ENCODE measurements at places on chromosomes 6 and 20.

DNA sequence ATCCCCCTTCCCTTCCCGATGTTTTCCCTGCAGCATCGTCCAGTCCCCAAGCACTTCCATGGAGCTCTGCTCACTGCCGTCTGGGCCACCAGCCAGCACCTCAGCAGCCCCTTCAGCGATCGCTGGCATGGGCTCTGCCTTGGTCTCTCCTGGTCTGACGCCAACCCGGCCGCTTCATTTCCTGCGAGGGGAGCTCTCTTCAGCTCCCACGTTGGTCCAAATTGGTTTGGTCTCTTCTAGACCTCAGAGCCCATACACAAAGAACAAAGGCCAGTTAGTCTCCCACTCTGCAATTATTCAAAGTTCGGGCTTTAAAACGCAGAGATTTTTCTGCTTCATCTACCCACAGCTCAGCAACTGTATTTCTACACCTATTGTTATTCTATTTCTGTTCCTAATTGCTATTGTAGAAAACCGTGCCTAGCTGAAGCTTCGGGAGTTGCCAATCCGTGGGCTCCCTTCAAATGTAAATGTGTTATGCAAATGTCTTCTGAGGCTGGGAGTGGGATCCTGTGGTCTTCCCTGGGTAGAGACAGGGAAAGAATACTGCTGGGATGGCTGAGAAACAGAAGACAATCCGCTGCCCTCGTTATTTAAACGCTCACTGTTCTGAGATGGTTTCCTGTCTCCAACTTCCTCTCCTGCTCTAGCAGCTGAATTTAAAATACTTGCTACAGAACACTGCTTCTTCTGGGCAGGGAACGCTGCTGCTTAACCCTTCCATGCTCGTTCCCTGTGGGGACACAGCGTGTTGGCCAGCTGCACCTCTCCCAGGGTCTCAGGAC, 154.2 kb upstream of the QKI start:
- no peak for DNase-seq

GRCh38 chr6:28586962-28587745, 61.5 kb downstream of the GPX5 start:
- no peak for DNase-seq

GRCh38 chr6:39076623-39077535, 28.3 kb downstream of the GLP1R start:
- DNase-seq = peak; percentile 33

DNA sequence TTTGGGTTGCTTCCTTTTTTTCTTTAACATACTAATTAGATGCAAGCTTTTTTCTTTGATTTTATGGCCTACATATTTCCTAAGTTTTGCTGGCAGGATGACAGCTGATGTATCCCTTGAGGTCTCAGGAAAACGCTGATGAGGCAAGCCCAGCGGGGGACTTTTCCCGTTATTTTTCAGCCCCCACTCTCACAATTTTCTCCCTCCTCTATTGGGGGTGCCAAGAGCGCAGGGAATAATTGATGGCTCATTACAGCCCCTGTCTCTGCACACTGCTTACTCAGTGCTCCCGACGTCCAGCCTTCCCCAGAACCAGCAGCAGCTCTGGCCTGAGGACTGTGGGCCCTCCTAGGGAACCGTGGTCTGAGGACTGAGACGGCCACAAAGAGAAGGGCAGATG, 38.6 kb upstream of the VSTM2L start:
- DNase-seq = no peak

DNA sequence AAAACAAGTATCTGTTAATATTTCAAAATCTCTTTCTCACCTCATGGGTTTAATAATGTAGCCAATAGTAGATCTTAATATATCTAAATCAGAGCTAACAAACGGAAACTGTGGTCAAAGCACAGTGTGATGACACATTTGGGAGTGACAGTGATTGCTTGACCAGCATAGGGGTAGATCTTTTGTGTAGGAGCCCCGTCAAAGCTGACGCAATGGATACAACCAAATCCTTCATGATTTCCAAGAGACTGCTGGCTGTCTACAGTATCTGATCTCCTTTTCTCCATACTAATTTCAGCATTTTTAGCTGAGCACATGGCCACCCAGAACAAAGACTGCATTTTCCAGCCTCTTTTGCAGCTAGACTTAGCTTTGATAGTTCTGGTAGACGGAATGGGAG, 299.3 kb upstream of the ECI2 start:
- DNase-seq = no peak

DNA sequence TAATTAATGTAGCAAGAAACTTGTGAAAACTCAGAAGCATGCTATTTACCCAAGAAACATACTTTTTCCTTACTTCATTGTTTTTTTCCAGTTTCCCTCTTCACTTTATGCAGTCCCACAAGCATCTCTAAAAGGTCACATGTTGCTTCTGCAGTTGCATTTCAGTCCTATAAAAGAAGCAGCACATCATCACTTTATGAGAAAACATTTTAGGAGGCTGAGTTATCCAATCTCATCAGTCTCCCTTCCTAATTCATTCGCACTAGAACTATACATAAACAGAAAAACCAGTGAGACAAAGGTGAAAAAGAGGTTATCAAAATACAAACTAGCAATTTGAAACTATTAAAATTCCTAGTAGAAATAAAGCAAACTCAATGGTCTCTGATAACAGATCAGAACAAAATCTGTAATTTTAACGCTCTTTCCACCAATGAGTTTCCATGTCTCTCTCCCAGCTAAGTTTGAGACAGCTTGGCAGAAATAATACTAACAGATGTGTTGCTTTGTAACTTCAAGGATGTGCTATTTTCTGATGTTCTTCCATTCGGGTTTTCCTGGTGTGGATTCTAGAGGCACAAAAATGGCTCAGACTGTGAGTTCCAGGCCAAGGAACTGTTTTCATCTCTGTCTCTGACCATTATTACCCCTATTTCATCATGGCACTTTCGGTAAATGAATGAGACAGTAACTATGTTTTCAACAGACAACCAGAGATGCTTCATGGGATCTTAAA, 48.4 kb downstream of the ZHX3 start:
- DNase-seq = no peak

DNA sequence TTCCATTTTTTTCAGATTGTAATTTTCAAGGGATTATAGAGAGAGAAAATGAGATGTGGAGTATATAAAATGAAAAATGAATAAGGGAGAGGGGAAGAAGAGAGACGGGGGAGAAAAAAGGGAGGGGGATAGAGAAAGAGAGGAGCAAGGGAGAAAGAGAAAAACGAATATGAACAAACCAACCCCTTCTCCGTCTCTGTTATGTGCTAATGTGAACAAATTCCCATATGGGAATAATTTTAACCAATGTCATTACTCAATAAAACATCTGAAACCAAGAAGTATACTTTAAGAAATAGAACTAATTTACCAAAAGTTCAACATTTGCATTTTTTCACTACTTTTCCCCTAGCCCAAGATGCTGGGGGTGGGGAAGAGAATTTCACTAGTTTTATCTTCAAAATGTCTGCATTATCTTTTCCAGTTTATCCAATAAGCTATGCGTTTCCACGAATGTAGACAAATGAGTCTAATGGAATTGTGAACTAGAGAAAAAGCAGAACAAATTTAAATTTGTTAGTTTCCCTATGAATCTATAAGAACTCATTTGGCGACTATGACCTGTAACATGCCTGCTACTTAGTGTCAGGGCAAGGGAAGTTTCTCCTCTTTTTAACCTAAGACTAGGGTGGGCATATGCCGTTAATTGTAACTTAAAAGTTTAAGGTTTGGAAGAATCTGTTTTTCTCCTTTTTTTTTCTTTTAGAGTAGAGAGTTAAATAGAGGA, 286.3 kb downstream of the BTBD9 start:
- DNase-seq = no peak

GRCh38 chr20:40848526-40848925, 159.5 kb upstream of the MAFB start:
- no peak for DNase-seq

- DNase-seq = no peak
Measured at GRCh38 chr6:36539814-36540568, 7.3 kb downstream of the STK38 start.

DNA sequence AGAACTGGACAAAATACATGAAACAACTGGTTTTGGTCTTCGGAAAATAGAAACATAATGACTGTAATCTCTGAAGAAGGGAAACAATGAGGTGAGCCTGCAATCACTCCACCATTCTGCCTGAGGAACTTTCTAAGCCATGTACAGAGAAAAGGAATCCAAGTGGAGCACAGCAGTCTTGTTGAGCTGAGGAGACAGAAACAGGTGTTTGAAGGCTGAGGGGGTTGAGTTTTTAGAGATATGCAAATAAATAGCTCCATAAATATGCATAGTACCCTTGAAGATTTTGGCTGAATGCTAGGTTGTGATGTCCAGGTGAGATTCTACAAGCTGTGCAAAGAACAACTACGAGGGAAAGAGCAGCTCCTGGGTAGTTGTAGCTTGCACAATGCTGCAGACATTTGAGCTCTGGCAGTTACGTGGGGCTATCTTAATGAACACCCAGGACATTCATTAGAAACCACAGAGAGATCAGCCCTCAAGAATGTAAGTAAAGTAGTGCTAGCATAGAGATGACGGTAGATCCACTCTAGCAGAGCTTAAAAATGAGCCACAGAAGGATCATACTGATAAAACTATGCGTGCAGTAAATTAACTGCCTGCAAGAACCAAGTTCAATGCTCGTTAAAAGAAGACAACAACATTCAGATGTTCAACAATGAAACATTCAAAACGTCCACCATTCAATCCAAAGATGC, 24.3 kb downstream of the TUBB2B start:
- no peak for DNase-seq

GRCh38 chr6:117538615-117539014, 56.1 kb downstream of the DCBLD1 start:
- DNase-seq = no peak

- DNase-seq = no peak
Measured at GRCh38 chr20:62691487-62691886, 17.1 kb upstream of the NTSR1 start.

GRCh38 chr6:111628142-111628850, 22.6 kb upstream of the TRAF3IP2 start:
- no peak for DNase-seq

DNA sequence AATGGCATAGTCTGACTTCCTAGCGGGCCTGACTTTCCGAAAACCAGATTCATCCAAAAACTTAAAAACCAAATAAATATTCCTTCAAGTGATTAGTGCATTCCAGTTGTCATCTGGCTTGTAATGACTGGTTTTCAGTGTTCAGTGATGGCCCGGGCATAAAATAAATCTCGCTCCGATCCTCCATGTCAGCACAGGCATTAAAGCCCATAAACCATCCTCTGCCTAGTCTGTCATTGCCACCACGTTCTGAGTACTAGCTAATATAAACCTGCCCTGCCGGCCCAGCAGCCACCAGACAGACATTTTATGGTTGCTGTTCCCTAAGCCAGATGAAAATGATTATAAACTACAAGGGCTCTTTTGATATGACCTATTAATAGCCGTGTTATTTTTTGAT, 232.3 kb upstream of the GMDS start:
- no peak for DNase-seq

- DNase-seq = no peak
Measured at GRCh38 chr20:35517125-35517524, 12.3 kb downstream of the C20orf173 start.

- no peak for DNase-seq
Measured at GRCh38 chr6:29705389-29706231, 17.6 kb upstream of the HLA-F start.

DNA sequence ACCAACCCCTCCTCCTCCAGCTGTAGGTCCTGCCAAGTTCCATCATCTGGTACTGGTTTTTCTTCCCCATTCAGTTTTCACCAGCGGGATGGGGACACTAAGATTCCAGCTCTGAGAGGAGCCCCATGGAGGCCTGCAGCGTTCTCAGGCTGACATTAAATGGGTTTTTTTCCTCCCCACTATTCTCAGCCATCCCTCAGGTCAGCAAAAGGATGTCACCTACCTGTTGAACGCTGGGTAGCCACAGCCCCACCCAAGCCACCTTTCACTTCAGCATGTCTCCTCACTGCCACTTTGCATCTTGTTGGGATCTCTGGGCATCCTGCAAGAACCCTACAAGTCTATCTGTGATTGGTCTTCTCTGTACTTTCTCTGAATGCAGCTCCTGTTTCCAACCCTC, 6.8 kb downstream of the KCNK17 start:
- no peak for DNase-seq

GRCh38 chr6:87741001-87741650, 39.1 kb upstream of the AKIRIN2 start:
- DNase-seq = no peak

DNA sequence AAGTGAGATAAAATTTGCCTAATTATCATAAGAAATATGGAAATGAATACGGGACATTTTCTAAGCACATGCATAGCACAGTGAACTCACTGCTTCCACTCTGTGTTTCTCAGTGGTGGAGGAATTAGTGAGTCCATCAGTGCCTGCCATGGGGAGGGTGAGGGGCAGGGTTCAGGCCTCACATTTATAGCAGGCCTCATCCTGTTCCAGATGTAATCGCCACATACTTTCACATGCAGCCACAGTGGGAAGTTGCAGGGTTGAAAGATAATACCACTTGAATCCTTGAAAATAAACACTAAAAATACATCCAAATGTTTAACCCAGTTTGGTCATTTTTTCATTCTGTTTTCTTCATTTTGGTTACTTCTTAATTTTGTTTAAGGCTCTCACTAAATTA, 29.9 kb upstream of the ANKEF1 start:
- DNase-seq = no peak

GRCh38 chr6:33018904-33019303, 9.5 kb upstream of the HLA-DOA start:
- peak; percentile 85 for DNase-seq

DNA sequence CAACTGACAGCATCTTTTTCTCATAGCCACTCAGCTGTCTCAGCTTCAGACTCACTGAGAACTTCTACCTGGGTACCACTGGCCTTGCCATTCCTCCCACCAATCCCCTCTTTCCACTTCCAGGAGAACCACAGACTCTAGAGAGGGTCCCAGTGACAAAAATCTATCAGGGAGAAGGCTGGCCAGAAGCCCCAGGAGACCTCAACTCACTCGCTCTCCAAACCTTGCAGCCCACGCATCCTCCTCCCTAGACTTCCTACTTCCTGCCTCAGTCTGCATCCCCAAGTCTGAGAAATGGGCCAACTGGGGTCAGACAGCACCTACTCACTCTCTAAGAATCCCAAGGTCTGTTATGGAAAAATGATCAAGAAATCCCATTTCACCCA, 1.2 kb downstream of the TMEM239 start:
- DNase-seq = peak; percentile 4

DNA sequence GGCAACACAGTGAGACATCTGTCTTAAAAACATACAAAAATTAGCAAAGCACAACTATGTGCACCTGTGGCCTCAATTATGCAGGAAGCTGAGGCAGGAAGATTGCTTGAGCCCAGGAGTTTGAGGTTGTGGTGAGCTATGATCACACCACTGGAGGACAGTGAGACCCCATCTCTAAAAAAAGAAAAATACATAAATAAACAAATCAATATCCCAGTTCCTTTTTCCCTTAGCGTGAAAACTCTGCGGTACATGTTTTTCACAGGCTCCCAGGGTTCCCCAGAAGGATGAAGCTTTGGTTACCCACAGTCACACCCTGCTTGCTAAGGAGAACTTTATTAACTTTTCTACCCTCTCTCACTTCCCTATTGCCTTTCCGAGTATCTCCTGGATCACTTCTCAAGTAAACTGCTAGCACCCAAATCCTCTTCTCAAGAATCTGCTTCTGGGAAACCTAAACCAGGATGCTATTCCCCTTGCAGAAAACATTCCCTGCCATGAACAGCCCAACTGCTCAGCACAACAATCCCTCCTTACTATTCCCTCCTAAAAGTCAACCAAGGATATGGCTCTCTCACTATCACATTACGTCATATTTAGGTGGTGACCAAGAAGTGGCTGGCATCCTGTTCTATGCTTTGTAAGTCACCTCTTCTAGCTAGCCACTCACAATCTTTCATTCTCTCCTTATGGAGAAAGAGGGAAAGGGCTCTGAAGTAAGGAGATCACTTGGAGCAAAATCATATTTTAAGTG, 122.4 kb downstream of the IPCEF1 start:
- no peak for DNase-seq

- DNase-seq = no peak
Measured at GRCh38 chr20:25087186-25087929, 5.4 kb upstream of the VSX1 start.
